ENCODE measurements at places on chromosomes 3 and 15. TPM values are rescaled to one million over a fixed set of nuclear protein-coding genes. Genes with fewer than 3 reads are reported as not detected.

Gene ST8SIA2
- total RNA-seq, result 1.9 TPM

- DNase-seq, result no peak
Observed at GRCh38 chr3:36895496-36896409, 49.1 kb downstream of the TRANK1 start.

DNA sequence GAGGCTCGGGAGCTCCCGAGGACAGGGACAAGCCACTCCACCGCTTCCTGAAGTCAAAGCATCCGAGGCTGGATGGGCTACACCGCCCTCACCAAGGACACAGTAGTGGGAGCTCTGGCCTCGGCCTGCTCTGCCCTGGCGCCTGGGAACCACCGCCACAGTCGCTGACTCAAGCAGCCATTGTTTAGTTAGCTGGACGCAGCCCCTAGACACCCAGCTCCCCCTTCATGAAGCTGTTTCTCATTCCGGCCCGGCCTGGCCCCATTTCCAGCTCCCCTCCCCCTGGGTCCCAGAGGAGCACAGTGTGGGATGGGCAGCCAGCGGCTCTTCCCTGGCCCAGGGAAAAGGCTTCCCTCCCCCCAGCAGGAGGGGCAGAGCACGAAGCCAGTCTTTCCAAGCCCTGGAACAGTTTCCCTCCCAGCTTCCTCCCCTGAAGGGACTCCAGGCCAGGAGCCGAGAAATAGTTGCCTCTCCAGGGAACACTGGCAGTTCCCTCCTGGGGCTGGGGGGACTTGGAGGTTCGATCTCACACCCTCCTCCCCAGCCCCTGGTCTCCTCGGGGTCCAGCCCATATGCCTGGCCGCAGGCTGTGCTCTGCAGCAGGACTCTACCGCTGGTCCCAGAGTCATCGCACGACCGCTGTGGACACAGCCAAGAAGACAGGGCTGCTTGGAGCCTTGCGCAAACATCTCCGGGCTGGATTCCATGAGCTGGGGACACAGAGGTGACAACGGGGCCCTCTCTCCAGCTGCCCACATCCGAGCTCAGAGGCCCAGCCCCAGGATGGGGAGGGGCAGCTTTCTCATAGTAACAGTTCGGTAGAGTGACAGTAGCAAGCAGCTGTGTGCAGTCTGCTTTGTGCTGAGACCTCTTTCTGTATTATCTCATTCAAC is 10.0 kb downstream of the PLXND1 start:
- DNase-seq, result no peak

GRCh38 chr15:43702174-43702573 is 8.5 kb downstream of the CKMT1A start:
- DNase-seq, result no peak

DNA sequence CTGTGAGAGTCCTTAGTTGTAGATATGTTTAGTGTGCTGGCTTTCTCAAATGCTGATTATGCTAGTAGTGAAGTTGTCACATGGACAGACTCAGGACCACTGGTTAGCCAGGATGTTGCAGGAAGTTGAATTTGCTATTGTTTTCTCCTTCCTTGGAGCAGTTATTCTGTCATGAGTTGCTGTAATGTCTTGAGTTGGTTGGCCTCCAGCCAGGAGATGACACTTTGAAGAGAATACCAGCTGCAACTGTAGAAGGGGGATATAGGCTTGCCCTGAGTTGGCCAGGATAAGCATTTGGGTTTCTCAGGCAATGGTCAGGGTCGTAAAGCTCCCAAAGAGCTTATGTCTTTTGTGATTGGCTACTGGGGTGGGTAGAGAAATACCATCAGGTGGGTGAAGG is 206.7 kb downstream of the ZNF621 start:
- DNase-seq, result no peak

- no peak for DNase-seq
Observed at GRCh38 chr3:12307136-12307535, 18.3 kb downstream of the PPARG start.

- DNase-seq, result no peak
Observed at GRCh38 chr3:10940106-10940505, 52.4 kb upstream of the SLC6A1 start.

Gene CADM2
- 25.0 TPM for total RNA-seq

GRCh38 chr3:96619475-96619874 is 194.9 kb upstream of the EPHA6 start:
- DNase-seq, result no peak

Gene SLCO2A1
- not detected for total RNA-seq

Gene UMPS
- total RNA-seq, result 23.3 TPM

GRCh38 chr3:46221391-46221790 is 13.3 kb upstream of the CCR1 start:
- DNase-seq, result no peak

DNA sequence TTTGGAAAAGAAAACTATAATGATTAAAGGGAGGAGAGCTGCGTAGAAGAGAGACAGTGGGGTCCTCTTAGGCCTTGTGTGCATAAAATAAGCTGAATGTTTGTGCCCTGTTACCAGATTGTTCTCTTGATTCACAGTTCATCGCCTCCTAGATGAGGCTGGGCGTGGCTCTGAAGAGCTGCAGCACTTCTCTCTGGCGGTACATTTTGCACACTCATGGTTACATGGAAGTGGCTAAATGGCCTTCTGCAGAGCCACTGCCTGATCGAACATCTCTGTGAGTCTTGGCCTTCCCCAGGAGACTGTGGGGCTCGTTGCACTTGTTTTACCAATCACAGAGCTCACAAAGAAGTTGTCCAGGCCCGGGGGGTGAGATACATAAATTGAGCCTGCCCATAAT is 208.8 kb downstream of the GABRG3 start:
- DNase-seq, result no peak

- DNase-seq, result no peak
Observed at GRCh38 chr3:178405531-178405930, 130.7 kb upstream of the KCNMB2 start.

- DNase-seq, result no peak
Observed at GRCh38 chr3:23329471-23330105, 126.5 kb downstream of the UBE2E2 start.

- no peak for DNase-seq
Observed at GRCh38 chr3:65729555-65729954, 309.2 kb downstream of the MAGI1 start.

- DNase-seq, result no peak
Observed at GRCh38 chr3:122681284-122681973, 790 bp downstream of the PARP14 start.

GRCh38 chr3:139297588-139298311 is 46.1 kb upstream of the MRPS22 start:
- no peak for DNase-seq

Gene NR1I2
- total RNA-seq, result 0.12 TPM

GRCh38 chr3:152477422-152477821 is 208.7 kb downstream of the MBNL1 start:
- no peak for DNase-seq

Gene ATP13A4
- total RNA-seq, result not detected

Gene GOLGA8S
- total RNA-seq, result not detected

Gene TMCO5A
- total RNA-seq, result not detected

DNA sequence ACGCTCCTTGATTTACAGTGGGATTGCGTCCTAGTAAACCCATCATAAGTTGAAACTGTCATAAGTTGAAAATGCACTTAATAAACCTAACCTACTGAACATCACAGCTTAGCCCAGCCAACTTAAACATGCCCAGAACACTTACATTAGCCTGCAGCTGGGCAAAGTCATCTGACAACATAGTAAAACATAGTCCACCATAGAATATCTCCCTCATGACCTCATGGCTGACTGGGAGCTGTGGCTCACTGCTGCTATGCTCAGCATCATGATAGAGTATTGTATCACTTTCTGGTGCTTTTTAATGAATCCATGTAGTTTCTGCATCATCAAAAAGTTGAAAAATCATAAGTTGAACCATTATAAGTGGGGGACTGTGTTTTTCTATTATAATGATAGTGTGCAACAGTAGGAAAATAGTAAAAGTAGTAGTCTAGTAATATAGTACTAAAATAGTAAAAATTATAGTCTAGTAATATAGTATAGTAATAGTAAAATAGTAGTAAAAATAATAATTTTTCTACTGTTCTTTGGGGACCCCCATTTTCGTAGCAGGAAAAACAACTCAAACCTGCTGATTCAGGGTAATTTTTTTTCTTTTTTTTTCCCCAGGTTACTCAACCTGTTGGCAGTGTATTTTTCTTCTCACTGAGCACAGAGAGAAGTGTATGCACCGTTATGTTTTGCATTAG is 233.5 kb downstream of the MYRIP start:
- no peak for DNase-seq

Gene ULK3
- 32.7 TPM for total RNA-seq

- DNase-seq, result no peak
Observed at GRCh38 chr15:78012643-78013077, 64.9 kb downstream of the TBC1D2B start.

DNA sequence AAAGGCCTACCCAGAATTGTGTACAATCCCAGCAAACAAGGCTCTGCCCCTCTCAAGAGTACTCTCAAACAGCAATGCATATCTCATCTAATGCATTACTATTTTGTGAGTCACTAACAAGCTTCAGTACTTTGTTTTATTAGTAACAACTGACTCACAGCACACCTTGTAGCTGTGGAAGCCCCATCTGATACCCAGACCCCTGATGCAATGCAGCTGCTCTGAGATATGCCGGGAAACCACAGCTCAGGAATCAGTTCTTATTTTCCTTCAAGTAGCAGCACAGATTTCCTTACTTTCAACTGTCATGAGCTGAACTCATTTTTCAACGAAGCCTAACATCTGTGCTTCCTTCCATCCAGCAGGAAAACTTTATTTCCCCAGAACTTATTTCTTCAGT is 37.8 kb downstream of the CCNL1 start:
- no peak for DNase-seq

DNA sequence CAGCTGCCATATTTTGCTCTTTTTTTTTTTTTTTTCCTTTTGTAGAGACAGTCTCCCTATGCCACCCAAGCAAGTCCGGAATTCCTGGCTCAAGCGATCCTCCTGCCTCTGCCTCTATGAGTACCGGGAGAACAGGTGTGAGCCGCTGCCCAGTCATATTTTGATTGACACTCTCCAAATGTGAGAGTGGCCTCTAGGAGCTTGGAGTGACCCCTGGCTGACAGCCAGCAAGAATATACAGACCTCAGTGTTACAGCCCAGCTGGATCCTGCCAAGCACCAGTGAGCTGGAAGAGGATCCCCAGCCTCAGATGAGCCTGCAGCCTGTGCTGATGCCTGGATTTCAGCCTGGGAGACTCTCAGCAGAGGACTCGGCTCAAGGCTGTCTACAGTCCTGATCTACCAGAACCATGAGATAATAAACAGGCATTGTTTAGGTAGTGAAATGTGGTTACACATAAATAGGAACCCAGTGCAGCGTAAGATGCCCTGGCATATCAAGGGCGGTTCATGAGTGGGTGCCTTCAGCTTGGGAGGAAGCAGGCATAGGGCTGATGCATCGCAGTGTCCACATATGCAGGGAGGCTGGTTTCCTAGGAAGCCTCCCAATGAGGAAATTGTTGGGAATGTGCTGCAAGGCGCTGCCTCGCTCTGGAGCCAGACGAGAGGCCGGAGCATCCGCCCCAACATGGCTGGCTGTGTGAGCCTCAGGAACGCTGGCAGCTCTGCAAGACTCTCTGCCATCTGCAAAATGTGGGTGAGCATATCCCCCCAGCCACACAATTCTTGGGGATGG is 38.9 kb upstream of the ATP10A start:
- no peak for DNase-seq

GRCh38 chr3:123832692-123833397 is 51.3 kb downstream of the MYLK start:
- DNase-seq, result no peak

DNA sequence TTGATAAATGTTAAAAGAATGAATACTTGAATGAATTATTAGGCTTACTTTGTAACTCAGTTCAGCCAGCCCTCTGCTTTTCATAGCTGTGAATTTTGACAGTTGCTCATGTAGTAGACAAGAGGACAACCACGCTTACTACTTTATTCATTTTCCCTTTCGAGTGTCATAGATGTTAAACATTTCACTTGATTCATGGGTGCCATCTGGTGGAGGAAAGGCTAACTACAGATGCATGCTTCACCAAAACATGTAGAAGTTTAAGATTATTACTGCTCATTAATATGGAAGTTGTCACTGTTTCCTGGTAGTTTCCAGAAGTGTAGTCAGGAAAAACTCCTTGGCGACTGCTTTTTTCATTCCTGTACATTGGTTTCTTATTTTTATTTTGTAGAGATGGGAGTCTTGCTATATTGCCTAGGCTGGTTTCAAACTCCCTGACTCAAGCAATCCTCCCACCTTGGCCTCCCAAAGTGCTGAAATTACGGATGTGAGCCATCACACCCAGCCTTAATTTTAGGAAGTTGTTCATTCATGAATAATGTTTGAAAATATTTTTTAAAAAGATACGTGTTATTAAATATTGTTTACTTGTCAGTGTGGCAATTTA is 163.2 kb downstream of the B3GALNT1 start:
- peak; percentile 58 for DNase-seq

GRCh38 chr3:140863580-140864009 is 78.0 kb upstream of the SLC25A36 start:
- peak; percentile 48 for DNase-seq

Gene CHSY1
- total RNA-seq, result 21.1 TPM

GRCh38 chr15:41936649-41937567 is 35.4 kb downstream of the EHD4 start:
- no peak for DNase-seq

DNA sequence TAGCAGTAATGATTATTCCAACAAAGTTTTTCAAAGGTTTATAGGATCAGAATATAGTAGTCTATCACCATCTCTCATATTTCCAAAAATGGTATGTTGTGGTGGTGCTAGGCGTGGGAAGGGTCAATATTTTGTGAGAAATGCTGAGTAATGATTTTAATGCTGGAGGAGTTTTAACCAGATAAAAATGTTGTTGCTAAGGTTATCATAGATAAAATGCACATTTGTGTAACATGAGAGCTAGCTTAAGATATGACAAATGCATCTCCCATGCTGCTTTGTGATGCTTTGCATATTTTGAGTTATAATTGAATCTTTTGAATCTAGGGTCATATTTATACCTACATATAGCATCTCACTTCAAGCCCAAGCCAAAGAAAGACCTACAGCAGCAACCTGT is 103.9 kb upstream of the ROBO1 start:
- no peak for DNase-seq

DNA sequence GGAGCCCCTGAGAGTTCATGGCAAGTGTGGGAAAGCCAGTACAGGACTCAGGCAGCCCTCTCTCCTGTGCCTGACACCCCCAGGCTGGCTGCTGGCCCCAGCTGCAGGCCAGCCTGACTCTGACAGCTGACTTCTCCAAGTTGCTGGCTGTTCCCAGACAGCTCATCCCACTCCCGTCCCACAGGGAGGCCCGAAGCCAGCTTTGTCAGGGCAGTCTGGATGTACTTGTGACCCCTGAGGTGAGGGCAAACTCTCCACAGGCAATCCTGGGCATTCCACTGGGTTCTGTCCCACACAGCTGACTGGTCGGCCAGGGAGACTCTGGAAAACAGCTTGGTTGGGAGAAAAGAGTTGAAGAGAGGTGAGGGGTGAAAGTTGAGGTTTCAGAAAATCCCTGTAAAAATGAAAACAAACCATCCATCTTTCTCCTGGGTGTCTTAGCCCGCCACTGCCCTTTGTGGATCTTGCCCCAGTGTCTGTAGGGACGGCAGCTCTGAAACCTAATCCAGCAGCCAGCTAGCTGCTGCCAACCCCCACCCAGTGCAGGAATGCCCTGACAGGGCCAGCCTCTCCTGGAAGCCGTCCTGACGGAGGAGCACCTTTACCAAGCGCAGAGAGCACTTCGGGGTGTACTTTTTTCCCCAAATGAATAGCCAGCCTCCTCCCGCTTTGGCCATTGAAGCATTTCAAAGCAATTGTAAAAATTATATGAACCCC is 87.9 kb downstream of the DNAJB8 start:
- DNase-seq, result no peak

GRCh38 chr15:91857772-91858171 is 4.3 kb downstream of the SLCO3A1 start:
- no peak for DNase-seq

Gene C3orf70
- total RNA-seq, result not detected

- DNase-seq, result peak; percentile 65
Observed at GRCh38 chr3:27312044-27312668, 57.0 kb downstream of the NEK10 start.

All from NCI-H460 (cell line).